ENCODE measurements at places on chromosomes 6 and 20.

DNA sequence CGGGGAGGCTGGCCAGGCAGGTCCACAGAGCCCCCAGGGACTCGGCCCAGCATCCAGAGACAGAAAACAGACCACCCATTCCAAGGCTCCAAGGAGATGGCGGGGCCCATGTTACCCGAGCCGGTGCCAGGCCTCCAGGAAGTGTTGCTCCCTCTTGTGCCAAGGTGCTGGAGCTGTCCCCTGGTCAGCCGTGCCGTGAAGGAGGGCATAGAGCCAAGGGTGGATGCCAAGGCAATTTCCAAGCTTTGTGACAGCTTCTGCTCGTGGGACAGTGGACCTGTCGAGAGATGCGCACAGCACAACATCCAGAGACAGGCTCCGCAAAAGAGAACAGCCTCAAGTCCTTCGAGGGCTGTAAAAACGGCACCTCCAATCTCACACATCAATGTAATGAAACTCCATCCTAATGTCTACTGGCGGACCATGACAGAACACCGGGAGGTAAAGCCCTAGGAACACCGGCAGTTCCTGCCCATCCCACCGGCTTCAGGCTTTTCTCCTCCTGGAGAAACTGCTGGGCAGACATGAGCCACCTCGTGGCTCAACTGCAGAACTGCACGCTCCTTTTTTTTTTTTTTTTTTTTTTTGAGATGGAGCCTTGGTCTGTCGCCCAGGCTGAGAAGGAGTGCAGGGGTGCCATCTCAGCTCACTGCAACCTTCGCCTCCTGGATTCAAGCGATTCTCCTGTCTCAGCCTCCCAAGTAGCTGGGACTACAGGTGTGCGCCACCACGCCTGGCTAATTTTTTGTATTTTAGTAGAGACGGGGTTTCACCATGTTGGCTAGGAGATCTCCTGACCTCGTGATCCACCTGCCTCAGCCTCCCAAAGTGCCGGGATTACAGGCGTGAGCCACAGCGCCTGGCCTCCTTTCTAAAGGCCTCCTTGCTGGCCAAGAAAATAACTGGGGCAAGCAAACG, 30.9 kb upstream of the AVP start:
- peak; percentile 59 for DNase-seq

GRCh38 chr6:140744659-140745320, 1370.3 kb upstream of the CITED2 start:
- peak; percentile 73 for DNase-seq

- peak; percentile 1 for DNase-seq
Measured at GRCh38 chr6:61809004-61809595, 476.9 kb downstream of the KHDRBS2 start.

DNA sequence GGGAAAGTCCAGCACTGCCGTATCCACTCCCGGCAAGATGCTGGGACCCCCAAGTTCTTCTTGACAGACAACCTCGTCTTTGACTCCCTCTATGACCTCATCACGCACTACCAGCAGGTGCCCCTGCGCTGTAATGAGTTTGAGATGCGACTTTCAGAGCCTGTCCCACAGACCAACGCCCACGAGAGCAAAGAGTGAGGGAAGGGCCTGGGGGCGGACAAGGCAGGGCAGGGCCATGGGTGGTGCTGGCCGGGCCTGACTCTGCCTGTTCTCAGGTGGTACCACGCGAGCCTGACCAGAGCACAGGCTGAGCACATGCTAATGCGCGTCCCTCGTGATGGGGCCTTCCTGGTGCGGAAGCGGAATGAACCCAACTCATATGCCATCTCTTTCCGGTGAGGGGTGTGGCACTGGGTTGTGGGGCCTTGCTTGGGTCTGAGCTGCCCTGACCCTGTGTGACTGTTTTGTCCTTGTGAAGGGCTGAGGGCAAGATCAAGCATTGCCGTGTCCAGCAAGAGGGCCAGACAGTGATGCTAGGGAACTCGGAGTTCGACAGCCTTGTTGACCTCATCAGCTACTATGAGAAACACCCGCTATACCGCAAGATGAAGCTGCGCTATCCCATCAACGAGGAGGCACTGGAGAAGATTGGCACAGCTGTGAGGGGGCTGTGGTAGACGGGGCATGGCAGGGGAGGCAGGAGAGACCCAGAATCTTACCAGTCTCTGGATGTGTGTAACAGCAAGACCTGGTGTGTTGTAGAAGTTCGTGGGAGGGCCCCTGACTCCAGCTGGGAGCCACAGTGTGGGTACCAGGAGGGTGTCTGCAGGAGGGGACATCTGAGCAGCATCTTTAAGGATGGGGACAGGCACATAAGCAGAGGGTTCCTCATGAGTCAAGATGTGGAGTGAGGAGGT, 29.1 kb downstream of the PLCG1 start:
- no peak for DNase-seq

- DNase-seq: no peak
Measured at GRCh38 chr6:101263596-101263995, 129.9 kb upstream of the GRIK2 start.

- peak; percentile 21 for DNase-seq
Measured at GRCh38 chr6:6407071-6407741, 86.7 kb upstream of the F13A1 start.

- DNase-seq: peak; percentile 24
Measured at GRCh38 chr20:63830841-63831588, at the start of gene ZBTB46. Gene ZBTB46 (minus strand): TSS chr20:63831264. CDS start chr20:63790757, 40,507 bp downstream.

GRCh38 chr6:399785-400534, 8.4 kb downstream of the IRF4 start:
- DNase-seq: no peak

DNA sequence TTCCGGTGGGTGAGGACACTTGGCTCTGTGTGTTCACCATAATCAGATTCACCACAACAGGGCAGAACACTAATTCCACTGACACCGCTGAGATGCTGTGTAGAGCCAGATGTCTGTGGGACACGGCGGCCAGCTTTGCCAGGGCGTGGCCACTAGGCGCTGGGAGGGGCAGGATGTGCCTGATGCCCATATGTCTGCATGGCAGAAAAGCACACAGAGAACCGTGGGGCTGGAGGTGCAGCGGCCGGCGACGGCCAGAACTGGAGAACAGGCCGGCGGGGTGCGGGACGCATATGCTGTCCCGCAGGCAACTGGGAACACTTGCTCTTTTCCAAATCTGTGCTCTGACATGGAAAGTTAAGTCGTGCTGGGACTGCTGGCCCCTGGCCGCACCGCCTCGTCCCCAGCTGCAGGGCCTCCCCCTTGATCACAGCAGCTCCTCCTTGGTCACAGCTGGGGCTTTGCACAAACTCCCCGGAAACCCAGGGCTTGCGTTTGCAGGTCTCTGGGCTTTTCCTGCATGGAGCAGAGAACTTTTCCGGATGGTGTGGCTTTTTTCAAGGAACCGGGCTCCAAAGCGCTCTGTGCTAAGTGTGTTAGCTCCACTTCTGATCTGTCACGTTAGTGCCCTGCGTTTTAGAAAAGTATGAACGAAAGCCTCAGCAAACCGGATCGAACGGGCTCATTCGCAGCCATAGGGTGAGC, 31.1 kb downstream of the NTSR1 start:
- peak; percentile 47 for DNase-seq

GRCh38 chr6:113288409-113288808, 568.7 kb upstream of the MARCKS start:
- DNase-seq: no peak

DNA sequence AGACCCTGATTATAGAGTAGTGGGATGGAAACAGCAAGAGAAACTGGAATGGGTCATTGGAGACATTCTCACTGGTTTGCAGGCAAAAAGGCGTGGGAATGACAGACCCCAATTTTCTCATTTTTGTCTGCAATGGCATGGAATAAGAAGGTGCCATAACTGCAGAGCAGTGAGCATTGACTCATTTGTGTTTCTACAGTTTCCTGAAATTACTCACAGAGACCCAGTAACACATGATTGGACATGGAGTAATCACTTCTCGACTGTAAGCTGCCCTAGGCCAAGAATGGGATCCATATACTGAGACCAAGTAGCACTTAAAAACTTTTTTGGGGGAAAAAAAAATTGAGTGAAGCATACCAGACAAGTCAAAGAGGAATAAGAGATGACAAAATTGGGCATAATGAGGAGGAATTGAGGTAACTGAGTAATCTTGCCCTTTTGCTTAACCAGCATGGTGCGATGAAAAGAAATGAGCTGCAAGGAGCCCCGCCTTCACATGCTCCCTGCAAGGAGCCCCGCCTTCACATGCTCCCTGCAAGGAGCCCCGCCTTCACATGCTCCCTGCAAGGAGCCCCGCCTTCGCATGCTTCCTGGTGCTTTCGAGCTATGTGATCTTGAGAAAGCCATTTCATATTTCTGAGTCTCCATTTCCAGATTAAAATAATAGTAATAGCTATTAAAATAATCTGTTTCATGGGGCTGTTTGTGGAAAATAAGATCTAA, 44.1 kb downstream of the NHSL1 start:
- DNase-seq: no peak
